ENCODE measurements at places on chromosomes 7 and 10. TPM values are rescaled to one million over a fixed set of nuclear protein-coding genes. Genes with fewer than 3 reads are reported as not detected.
A peak's percentile ranks its signal among the peaks of the same experiment; 100 is the strongest.

DNA sequence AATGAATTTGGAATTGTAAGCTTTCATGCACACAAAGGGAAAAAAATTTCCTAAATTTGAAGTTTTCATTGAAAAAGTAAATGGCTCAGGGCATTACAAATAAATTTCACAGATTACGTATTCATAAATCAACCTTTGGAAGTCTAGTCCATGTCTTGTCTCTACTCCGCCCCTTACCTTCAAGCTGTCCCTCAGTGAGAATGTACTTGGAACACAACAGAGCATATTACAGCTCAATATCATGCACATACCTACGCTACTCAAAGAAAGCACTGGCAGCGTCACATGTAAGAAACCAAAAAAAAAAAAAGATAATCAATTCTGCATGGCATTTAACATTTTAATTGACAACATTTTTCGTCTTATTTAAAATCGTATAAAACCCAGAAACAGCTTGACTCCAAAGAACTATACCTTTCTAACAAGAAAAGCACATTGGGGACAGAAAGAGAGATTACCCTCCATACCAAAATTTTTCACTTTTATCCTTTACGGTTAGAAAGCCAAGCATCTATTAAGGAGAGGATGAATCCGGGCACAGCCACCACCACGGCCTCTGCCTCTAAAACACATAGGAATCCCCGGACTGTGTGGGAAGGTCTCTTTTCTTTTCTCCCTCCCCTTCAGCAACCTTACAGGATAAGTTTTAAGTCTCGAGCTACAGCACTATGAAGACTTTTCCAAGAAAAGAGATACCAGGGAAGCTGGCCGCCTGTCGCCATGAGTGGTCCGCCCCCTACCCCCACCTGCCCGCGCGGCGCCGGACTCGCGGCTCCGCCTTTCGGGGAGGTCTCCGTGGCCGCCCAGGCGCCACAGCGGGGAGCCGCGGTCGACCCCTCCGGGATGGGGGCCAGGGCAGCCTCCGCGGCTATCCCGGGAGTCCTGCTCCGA lies 1.1 kb downstream of the JMJD1C start:
- DNase-seq, result peak; percentile 71

- peak; percentile 77 for DNase-seq
Measured at GRCh38 chr7:11343818-11344413, 370.2 kb downstream of the PHF14 start.

DNA sequence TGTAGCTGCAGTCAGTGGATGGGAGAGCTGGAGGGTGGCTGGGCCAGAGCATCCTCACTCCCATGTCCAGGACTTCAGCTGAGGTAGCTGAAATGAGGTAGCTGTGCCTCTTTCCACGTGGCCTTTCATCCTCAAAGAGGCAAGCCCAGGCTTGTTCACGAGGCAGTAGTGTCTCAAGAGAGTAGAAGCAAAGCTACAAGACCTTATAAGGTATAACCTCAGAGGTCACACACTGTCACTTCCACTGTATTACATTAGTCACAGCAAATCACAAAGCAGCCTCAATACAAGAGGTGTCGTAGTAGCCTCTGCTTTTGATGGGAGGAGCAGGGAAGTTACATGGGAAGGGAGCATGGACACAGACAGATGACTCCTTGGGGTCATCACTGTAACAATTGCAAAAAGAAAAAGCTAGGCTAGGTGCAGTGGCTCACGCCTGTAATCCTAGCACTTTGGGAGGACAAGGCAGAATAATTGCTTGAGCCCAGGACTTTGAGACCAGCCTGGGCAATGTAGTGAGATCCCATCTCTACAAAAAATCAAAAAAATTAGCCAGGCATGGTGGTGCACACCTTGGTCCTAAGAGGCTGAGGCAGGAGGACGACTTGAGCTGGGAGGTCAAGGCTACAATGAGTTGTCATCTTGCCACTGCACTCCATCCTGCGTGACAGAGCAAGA lies 97.5 kb downstream of the SKIDA1 start:
- DNase-seq, result peak; percentile 5

DNA sequence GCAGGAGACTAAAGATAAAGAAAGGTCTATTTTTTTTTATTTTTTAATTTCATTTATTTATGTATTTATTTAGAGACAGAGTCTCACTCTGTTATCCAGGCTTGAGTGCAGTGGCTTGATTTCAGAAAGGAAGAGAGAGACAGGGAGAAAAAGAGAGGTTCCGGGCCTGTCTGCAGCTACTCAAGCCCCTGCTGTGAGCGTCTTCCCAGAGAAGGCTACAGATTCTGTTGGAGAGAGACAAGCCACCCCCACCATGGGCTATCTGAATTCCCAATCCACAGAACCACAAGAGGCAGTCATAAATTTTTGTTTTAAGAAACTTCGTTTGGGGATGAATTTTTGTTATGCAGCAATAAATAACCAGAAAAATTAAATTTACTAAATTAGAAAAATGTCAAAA lies 68.1 kb downstream of the CALN1 start:
- DNase-seq, result peak; percentile 38

- no peak for DNase-seq
Measured at GRCh38 chr10:121392657-121393056, 205.6 kb downstream of the FGFR2 start.

DNA sequence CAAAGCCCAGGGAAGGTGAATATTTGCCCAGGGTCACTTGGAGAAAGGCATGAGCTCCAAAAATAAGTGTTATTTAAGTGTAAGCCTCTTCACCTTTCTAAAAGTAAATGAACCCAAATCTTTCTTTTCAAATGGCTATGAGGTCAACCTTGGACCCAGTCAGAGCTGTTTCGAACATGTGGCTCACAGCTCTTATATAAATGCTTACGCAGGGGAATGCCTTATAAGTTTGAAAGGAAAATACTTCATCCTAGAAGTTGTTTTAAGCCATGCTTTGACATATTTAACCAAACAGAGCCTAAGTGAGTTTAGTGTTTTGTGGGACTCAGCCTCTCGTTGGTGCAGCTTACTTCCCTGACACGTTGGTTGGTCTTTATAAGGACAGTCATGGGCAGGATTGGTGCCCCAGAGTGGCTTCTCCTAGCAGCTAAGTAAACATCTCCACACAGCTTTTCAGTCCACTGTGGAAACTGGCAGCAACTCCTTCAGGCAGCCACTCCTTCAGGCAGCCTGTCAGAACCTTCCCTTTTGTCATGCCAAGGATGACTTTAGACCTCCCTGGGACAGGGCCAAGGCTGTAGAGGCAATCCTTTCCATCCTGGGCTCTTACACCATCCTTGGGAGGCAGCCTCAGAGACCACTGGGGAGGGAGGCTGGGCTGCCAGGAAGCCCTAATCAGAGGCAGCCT lies 43.6 kb downstream of the MINDY4 start:
- peak; percentile 23 for DNase-seq

DNA sequence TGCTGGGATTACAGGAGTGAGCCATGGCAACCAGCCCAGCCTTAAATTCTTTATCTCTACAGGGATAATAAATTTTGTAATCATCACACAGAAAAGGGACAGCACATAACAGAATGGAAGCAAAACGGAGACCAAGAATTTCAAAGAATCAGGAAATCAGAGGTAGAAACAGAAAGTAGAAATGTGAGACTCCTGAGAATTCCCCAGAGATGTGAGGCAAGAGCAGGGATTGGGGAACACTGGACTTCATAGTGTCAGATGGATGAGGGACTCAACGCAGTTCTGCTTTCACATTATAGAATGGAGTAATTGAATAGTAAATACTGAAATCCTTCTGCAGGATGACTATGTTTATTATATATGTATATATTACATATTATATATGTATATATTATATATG lies 52.5 kb upstream of the MPP7 start:
- no peak for DNase-seq

DNA sequence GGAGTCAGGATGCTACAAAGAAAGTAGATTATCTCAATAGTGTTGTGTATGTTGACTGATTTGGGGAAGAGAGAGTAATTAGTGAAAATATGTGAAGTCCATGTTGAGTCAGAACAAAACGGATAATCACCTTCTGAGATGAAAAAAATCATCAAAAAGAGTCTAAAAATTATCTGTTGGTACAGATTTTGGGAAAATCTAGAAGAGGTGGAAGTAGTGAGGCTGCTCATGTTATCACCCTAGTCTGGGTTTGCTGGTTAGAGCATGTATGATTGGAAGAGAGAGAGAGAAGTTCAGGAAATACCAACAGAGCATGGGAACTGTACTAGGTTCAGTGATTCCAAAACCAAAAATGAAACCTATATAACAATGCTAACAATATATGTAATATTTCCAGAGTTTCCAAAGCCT lies 12.3 kb downstream of the RPA3 start:
- no peak for DNase-seq

Gene SORCS3
- not detected for total RNA-seq
